Stimulated activated CD8-positive, alpha-beta memory T cell treated with anti-CD3 and anti-CD28 coated beads, Interleukin-7, amount 100 ng/mL, for 1 hour (primary cell): ENCODE measurements at places on chromosomes 3 and 15.

GRCh38 chr3:55571913-55572312, 84.8 kb upstream of the WNT5A start:
- DNase-seq = no peak

- no peak for DNase-seq
Observed at GRCh38 chr15:101050623-101051290, 131.6 kb downstream of the LRRK1 start.

- DNase-seq = no peak
Observed at GRCh38 chr15:74209997-74210671, 7.5 kb upstream of the STRA6 start.

DNA sequence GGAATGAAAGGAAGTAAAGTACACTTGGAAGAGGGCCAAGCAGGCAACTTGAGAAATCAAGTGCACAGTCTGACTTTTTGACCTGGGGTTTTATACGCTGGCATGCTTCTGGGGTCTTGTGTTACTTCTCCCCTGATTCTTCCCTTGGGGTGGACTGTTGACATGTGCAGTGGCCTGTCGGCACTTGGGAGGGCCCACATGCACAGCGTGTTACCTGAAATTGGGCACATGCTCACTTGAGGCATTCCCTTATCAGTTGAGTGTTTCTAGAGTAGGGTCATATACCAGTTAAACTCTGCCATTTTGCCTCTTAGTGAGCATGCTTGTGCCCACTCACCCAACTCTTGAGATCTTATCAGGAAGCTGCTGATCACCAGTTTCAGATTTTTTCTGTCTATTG, 329.1 kb upstream of the SOX2 start:
- DNase-seq = no peak

GRCh38 chr3:60890226-60890625, 361.0 kb downstream of the FHIT start:
- DNase-seq = no peak

GRCh38 chr15:57541271-57541670, 50.4 kb upstream of the MYZAP start:
- DNase-seq = no peak

DNA sequence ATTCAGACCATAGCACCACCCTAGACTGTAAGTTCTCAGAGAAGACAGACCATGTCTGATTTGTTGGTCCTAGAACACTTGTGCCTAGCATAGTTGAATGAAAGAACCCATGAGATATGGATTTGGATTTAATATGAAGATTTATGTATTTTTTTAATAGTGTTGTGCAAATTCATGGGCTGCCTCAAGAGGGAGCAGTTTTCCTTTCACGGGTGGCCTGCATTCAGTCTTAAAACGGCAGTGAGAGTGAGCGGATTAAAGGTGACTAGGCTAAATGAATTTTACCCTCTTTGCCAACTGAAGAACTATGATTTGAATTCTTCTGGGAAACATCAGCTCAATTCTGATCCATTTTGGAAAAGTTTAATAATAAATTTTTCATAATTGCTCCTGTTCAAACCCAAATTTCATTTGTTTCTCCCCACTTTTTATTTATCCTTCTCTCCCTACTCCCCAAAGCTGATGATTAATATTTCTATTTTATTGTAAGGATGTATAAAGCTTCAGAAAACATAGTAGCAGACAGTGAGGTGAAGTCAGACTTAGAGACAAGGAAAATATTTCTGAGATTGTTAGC, 67.3 kb downstream of the MORC1 start:
- no peak for DNase-seq

DNA sequence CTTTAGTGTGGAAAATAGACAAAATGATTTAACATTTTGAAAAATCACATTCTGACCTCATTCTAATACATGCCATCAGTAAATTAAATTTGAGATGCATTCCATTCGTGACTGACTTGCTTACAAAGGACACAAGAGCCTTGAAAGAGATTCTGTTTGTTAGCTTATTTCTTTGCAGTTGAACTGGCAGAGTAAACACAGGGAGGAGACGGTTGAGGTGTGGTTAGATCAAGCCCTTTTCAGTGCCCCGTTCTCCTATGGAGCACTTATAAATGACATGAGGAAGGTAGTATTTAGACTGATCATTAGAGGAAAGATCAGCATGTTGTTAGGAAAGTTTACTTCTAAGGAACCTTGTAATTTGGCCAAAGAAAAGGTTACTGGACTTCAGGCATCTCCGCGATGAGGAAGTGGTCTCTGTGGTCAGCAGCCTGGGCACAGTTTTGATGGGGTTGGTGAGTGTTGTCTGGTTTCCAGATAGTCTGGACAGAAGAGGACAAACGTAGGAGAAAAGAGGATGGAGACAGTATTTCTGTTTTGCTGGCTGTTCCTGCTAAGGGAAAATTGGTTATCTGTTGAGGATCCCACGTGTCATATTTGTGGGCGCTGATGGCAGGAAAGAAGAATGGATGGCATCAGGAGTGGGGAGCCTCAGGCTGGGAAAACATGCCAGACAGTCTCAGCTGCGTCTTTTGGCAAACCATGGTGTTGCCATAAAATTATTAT, 328.9 kb upstream of the TBL1XR1 start:
- no peak for DNase-seq

DNA sequence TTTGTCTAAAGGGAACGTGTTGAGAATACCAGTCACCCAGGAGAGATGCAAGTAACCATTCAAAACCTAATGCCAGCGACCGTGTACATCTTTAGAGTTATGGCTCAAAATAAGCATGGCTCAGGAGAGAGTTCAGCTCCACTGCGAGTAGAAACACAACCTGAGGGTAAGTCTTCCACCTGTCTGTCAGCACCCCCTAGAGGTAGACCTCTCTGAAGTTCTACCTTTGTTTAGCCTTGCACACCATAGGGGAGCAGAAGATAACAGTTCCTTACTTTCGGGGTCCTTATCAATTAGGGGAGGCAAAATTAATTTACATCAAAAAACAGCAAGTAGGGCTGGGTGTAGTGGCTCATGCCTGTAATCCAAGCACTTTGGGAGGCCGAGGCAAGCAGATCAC, 124.4 kb downstream of the HCN4 start:
- no peak for DNase-seq

- DNase-seq = no peak
Observed at GRCh38 chr3:47010111-47010712, 30.7 kb downstream of the NBEAL2 start.

DNA sequence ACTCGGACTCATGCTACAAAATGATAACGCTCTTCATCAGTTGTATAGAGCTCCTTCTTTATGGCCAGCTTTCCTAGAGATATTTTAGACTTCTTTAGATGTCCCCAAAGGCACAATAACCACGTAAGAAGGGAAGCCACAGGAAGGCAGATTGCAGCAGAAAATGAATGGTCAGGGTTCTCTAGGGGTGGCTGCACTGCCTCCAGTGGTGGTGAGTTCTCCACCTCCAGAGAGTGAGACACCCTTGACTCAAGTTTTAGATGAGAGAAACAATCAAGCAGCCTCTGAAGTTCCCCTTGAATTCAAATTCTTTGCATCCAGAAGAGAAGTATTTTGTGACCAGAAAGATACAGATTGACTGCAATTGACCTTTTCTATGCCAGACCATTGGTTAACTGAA, 191.5 kb downstream of the TP63 start:
- no peak for DNase-seq

DNA sequence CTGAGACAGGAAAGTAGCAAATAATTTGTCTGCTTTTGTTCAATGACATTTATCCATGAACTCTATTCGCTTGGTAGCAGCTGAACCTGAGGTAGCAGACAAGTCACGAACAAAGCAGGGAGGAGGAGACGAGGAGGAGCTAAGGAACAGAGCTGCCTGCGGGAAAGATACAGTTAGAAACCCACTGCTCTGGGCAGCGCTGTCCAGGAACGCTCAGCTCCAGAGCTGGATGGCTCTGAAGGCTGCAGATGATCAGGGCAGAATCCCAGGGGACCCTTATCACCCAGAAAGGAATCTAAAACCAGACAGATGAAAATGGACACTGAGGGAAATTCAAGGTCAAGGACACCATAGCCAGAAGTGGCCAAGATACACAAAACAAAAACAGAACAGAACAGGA, 257.8 kb downstream of the CD47 start:
- no peak for DNase-seq

- DNase-seq = no peak
Observed at GRCh38 chr15:71885390-71885789, 75.0 kb downstream of the NR2E3 start.

DNA sequence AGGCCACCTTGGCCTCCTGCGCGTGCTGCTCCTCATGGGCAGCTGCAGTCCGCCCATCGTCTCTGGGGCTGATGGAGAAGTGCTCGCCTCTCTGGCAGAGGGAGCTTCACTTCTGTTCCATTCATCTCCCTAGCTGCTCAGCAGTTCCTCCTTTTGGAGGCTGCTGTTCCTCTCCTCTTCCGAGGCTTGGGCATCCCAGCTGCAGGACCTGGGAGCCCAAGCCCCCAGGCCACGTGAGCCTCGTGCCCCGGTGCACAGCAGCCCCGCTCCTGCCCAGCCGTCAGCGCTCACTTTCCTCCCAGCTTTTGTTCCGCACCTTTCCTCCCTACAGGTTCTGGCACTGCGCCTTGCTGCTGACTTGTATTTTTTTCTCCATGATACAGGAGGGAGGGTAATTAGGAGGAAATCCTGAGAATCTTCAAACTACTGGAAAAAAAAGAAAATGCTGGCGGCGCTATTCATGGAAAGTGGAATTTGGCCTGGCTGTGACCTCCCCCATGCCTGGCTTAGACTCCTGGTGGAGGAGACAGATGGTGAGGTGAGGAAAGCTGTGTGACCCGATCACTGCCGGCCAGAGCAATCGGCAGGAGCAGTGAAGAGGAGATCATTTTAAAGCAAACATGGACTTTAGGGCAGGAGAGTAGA, 210.1 kb downstream of the CHST2 start:
- DNase-seq = no peak
